MM.1S (cell line): ENCODE measurements at places on chromosomes 2 and 18.

GRCh38 chr2:70258532-70258875 is 567 bp downstream of the PCYOX1 start:
- peak; percentile 25 for DNase-seq

GRCh38 chr2:108329771-108330170 is 41.1 kb downstream of the SULT1C2 start:
- no peak for DNase-seq

GRCh38 chr2:40510304-40510703 is 58.4 kb upstream of the SLC8A1 start:
- DNase-seq = no peak

GRCh38 chr18:58269931-58270330 is 225.9 kb downstream of the NEDD4L start:
- no peak for DNase-seq

- DNase-seq = no peak
Measured at GRCh38 chr2:128720080-128721022, 401.7 kb upstream of the HS6ST1 start.
